H4 (cell line): ENCODE measurements at places on chromosomes 6 and 20.

- peak; percentile 7 for DNase-seq
Measured at GRCh38 chr6:119350202-119350951, 816 bp upstream of the MAN1A1 start.

DNA sequence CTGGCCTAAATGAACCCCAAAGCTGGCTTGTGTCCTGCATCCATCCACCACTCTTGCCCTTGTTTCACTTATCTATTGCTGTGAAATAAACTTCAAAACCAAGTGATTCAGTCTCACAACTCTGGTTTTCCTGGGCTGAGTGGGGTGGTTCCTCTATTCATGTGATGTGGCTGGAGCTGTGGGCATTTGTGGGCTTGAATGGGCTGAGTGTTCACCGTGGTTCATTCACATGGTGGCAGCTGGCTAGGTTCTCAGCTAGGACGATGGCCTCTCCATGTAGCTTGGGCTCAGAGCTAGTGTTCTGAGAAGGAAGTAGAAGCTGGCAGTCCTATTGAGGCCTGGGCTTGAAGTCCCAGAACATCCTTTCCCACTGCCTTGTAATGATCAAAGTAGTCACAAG lies 30.4 kb downstream of the FKBP1A start:
- DNase-seq = no peak

GRCh38 chr6:3211681-3212080 lies 15.8 kb downstream of the TUBB2B start:
- DNase-seq = peak; percentile 56

- no peak for DNase-seq
Measured at GRCh38 chr20:17624070-17624469, 54.2 kb downstream of the DSTN start.

DNA sequence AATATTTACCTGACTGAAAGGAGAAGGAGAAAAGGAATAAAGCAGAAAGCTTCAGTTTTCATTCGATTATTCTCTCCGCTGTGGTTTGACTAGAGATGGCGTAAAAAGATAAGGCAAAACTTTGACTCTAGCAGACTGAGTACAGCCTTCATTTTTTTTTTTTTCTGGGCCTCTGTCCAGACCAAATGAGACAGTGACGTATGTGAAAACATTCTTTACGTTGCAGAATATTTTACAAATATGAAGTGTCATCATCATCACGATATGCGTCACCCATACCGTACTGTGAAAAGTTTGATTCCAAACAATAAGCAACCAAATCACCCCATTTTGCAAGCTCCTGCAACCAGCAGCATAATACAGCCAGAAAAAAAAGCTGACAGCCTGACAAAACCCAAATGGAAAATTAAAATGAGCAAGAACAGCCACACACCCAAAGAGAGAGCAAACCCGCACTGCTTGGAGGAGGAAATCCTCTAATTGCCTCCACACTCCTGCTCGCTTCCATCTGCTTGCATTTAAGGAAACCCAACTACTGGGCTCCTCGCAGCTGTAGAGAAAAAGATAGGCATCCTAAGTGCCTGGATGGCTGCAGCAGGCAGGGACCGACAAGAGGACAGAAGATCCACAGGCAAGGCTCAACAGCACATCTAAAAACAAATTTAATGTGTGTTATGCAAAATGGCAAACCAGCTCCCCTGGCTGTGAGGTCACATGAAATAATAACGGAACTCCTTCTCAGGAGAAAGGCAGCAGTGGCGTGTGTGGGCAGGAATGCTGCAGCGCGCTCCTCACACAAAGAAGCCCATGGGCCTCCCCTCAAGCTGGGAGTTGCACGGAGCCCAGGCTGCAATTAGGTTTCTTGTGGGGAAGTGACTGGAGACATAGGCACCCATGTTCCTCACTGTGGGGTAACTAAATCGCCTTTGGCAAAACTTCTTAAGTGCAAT lies 113.1 kb downstream of the FYN start:
- DNase-seq = no peak

DNA sequence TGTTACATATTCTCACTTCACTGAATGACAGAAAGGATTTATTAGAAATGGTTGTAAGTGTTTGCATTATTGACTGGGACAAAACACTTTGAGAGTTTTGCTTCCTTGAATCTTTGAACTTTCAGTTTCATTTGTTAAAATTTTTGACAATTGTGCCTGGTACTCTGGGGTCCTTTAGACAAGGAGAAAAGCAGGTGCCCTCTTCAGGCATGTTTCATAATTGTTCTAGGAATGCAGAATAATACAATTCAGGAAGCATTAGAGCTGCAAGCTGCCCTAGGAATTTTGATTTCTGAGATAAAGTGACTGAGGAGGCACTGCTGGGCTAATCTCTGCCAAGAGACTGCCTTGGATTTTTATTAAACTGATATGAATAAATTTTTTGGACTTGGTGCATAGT lies 49.7 kb downstream of the TOP1 start:
- peak; percentile 32 for DNase-seq

- DNase-seq = peak; percentile 6
Measured at GRCh38 chr20:21450572-21450971, 53.2 kb upstream of the NKX2-4 start.

- DNase-seq = no peak
Measured at GRCh38 chr6:16209539-16209938, 28.8 kb upstream of the GMPR start.

GRCh38 chr20:37526238-37526838 lies 1.3 kb downstream of the BLCAP start:
- no peak for DNase-seq

- DNase-seq = no peak
Measured at GRCh38 chr6:38978139-38978704, 70.4 kb upstream of the GLP1R start.

DNA sequence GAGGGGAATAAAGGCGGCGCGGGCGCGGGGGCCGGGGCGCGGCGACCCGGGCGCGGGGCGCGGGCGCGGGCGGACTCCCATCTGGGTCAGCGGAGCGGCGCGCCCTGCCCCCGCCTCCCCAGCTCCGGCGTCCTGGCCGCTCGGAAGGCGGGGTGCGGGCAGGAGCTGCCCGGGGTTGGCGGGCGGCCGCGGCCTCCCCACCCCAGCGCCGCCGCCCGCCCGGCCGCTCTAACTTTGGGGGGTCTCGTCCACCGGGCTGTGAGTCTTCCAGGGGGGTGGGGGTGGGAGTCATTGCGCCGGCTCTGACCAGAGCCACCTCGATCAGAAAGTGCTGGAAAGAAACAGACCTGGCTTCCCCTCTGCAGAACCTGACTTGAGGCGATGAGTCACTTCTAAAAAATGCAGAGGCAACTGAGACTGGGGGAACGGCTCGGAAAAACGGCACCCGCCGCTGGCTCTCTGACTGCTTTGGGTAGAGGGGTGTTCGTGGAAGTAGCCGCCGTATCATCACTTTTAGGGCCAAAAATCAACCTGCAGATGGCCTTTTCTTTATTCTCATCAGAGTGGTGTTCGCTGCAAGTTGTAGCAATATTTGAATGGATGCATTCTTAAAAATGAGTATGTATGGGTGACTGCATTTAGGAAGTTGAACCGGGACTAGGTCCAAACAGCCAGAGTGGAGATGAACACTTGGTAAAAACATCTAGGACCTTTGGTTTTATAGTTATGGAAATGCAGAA lies 667 bp downstream of the CAP2 start:
- peak; percentile 63 for DNase-seq

DNA sequence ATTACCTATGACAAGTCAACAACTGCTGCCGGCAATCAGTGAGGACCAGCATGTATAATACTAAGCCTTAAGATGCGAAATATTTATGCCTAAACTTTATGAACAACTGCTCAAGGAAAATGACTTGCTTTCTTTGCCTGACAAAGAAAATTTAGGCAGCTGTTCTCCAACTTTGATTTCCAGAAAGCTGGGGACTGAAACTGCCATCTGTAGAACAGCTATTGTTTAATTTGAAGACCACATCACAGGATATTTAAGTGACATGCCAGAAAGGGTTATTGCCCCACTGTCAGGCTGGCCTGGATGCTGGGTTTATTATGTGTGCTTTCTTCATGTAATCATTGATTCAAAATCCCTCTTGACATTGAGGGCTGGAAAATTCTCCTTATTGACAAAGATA lies 153.9 kb upstream of the ENPP5 start:
- no peak for DNase-seq

GRCh38 chr6:20533746-20534294 lies 437 bp upstream of the CDKAL1 start:
- DNase-seq = no peak

GRCh38 chr20:56247954-56248782 lies at the start of gene MC3R:
MC3R (plus strand) TSS chr20:56248732; CDS start chr20:56248844, 112 bp downstream.
- peak; percentile 49 for DNase-seq

DNA sequence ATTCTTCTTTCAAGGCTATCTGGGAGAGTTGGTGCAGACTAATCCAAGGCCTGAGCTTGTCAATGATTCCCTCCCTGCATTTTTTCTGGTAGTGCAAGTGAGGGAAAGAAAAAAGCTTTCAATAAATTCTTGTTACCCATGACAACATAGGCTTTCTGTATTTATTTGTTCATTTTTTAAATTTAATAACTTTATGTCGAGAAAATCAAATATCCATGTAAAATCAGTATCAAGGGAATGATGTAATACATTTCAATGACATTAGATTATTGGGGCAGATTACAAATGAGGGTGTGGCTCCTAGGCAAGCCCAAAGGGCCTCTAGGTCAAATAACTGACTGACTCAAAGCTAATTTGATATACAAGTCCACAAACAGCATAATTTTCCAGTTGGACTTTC lies 104.0 kb downstream of the GJA1 start:
- no peak for DNase-seq

DNA sequence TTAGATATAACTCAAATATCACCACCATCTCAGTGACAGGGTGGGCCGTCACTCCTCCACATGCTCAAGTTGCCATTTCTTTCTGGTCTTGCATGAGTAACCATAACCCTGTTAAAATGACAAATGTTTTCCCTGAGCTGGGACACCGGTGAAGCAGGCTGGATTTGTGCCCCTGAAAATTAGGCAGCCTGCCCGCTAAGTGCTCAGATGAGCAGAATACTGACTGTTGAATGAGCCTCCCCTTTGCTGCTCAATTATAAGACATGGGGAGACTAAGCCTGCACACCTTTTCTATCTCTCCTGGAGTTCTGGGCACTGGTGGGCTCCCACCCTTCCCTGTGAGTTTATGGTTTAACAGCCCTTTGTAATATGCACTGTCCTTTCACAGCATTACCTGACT lies 161.8 kb downstream of the SLC24A3 start:
- no peak for DNase-seq

DNA sequence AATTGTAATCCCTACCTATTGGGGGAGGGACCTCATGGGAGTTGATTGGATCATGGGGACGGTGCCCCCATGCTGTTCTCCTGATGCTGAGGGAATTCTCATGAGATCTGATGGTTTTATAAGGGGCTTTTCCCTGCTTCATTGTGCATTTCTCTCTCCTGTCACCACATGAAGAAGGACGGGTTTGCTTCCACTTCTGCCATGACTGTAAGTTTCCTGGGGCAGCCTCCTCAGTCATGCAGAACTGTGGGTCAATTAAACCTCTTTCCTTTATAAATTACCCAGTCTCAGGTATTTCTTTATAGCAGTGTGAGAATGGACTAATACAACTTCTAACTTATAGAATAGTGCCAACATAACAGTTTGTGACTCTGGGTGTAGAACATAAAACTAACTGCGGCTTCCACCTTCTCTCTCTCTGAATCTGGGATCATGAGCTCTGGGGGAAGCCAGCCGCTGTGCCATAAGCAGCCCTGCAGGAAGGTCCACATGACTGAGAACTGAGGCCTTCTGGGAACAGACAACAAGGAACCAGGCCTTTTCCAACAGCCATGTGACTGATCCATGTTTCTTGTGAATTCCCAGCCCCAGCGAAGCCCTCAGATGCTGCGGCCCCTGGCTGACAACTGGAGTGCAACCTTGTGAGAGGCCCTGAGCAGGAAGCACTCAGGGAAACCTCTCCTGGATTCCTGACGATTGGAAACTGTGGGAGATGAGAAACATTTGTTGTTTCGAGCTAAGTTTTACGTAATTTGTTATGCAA lies 3.4 kb upstream of the HLA-A start:
- no peak for DNase-seq

- DNase-seq = no peak
Measured at GRCh38 chr20:35359335-35359950, 52.3 kb downstream of the UQCC1 start.

DNA sequence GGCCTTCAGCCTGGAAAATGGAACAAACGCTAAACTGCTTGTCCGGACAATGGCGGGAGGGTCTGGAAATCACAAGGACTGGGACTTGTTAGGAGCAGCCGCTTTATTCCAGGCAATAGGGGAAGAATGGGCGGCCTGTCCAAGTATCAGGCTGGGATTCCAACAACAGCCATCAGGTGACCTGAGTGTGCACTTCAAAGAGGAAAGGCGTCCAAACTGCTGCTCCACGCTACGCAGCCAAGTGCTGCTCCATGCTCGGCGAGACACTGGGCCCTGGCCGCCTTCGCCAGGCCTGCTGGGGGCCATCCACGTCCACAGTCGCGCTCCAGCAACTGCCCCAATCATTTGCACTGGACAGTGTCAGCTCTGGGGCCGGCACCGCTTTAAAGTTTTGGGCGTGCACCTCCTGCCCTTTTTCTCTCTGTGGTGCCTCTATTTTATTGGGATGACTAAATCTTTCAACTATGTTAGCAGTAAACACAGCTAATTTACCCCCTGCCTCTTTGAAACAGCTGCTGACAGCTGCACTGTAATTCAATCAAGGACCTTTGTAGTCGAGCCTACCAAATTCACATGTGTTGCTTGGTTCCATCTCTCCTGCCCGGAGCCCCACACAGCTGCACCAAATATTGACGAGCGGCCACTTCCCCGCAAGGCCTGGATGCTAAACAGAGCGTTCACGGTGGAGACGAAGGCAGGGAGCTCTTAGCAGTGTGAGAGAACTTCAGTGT lies 98.3 kb downstream of the BMP7 start:
- peak; percentile 70 for DNase-seq

DNA sequence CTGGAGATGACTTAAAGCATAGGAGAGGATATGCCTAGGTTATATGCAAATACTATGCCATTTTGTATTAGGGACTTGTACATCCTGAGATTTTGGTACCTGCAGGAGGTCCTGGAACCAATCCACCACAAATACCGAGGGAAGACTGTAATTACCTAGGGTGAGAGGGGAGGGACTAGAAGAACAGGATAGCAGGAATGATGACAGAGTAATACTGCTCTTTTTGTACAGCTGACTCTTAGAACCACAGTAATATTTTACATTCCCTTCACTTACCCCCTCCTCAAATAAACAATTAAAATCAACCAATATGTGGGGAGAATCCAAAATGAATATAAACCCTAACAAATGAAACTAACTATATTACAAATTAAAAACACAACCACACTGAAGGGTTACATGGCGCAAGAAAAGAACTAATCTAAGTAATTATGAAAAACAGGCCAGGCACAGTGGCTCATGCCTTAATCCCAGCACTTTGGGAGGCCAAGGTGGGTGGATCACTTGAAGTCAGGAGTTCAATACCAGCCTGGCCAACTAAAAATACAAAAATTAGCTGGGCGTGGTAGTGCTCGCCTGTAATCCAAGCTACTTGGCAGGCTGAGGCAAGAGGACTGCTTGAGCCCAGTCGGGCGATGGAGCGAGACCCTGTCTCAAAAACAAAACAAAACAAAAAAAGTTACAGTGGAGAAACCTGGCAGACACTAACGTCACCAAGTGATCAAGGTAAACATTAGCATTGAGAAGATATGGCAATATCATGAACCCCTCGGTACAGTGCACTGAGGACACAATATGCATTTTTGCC lies 37.1 kb downstream of the MAP1LC3A start:
- DNase-seq = no peak
